ENCODE measurements at places on chromosomes 6 and 20.

DNA sequence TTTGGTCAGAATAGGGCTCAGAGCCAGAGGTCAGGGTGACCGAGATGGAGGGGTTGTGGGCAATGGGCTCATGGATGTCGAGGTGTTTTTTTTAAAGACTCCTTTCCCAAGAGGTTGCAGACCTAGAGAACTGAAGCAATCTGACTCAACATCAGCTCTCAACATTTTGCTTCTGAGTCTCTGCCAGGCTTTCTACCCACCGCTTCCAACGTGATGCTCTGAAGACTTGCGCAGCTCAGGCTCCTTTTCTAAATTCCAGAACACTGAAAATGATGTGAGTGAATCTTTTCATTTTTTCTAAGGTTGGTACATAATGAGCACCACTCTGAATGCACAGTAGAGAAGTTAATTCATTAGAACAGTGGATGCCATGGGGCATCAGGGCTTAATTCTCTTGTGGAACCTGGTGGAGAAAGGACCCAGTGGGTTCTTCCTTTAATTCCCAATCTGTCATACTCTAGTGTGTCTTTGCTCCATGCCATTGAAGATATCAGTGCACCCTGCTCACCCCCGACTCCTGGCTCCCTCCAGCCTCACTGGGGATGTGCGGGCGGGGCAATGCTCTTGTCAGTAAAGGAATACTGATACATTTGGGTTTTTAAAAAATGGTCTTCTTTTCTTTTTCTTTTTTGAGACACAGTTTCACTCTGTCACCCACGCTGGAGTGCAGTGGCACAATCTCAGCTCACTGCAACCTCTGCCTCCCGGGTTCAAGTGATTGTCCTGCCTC is 17.0 kb upstream of the KIF13A start:
- no peak for DNase-seq

DNA sequence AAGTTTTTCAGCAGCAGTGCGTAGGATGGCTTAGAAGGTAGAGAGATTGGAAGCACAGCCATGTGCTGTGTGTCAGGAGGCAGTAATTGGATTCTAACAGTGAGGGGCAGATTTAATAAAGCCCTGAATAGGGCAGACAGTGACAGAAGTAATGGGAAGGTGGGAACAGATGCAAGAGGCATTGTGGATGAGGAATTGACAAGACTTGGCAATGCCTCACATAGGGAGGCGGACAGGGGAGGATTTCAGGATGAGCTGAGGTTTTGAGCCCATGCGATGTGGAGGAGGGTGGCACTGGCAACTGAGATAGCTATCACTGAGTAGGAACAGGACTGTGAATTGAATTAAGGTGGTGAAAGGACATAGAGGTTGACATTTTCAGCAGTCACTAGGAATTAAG is 262.2 kb upstream of the FLRT3 start:
- DNase-seq, result no peak

GRCh38 chr20:25605148-25605547 is 18.7 kb downstream of the NANP start:
- DNase-seq, result no peak

DNA sequence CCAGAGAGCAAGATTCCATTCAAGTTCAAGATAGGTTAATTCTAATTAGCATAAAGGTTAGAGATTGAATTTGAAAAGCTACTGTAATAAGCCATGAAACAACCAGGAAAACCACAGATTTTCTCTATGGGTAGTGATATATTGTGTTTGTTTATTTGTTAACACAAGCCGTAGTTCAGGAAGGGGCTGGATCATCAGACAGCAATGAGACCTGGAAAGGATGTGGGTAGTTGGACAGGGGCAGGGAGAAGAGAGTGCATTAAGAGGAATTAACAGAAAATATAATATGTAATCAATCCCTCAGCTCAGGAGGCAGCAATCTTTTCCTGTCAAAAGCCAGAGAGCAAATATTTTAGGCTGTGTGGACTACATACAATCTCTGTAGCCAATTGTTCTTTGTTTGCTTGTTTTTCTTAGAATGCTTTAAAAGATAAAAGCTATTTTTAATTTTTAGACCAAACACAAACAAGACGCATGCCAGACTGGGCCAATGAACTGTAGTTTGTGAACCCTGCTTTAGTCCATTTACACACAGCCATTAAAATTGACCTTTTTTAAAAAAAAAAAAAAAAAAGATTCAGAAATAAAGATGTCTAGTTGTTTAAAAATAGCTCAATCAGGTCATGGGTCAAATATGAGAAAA is 398.7 kb upstream of the MARCKS start:
- no peak for DNase-seq

- no peak for DNase-seq
These were observed 10.5 kb downstream of the MANBAL start for GRCh38 chr20:37299718-37300528.

DNA sequence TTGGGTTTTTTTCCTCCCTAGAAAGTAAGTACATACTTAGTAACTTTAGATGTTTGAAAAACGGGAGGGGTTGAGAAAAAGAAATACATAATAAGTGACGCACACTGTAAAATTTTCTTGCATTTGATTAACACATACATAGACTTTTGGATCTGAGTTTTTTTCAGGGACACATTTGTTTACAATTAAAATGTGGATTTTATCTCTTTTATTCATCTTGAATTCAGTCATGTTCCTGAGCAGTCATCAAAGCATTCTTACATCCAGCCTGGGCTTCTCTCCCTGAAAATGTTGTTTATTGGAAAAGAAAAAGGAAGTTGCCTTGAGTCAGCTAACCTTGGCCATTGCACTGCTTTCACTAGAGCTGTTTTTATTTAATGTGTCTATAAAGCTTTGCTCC is 8.7 kb upstream of the RPP40 start:
- no peak for DNase-seq

DNA sequence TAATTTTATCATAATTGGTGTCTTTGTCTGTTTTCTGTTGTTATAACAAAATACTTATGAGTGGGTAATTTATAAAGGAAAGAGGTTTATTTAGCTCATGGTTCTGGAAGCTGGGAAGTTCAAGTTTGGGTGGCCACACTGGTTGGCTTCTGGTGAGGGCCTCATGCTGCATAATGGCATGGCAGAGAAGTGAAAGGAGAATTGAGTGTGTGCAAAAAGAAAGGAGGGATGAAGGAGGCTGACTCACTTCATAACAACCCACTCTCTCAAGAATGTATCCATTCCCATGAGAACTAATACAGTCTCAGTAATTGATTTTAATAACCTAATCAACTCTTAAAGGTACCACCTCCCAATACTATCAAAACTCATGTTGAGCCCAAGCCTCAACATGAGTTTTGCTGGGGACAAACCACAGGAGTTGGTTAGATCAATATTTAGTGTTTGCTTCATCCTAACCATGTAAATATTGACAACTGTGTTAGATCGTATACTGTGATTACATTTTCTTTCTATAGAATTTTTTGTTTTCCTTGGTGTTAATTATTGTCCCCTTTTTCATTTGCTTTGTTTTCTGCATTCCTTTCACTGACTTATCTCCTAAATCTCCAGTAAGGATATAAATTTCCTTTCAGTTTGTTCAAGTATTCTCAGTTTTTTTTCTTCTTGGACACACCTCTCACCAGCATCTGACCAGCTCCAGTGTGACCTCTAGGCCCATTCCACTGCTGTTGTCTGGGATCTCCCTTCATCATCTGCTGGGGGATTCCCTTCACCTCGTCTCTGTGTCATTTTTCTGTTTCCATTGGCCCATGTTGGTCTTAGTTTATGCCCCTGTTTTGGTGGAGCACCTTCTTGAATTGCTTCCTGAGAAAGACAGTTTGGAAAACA is 54.8 kb upstream of the SCGN start:
- no peak for DNase-seq

- DNase-seq, result no peak
These were observed 12.1 kb upstream of the DDX27 start for GRCh38 chr20:49207076-49207475.

DNA sequence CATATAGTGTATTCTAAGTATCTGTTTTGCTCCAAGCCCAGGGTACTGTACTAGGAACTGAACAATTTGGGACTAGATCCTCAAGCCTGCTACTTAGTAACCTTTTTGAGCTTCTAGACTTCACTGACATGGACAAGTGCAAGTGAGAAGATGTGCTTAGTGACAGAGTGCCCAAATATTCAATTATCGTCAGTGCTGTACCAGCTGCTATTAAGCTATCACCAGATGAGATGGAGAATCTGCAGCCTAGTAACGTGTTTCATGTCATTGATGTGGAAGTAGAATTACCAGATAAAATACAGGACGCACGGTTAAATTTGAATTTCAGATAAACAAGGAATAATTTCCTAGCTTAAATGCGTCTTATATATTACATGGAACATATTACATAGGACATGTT is 218.3 kb downstream of the ARID1B start:
- DNase-seq, result no peak

GRCh38 chr20:48319943-48320584 is 507.7 kb downstream of the PREX1 start:
- DNase-seq, result no peak

DNA sequence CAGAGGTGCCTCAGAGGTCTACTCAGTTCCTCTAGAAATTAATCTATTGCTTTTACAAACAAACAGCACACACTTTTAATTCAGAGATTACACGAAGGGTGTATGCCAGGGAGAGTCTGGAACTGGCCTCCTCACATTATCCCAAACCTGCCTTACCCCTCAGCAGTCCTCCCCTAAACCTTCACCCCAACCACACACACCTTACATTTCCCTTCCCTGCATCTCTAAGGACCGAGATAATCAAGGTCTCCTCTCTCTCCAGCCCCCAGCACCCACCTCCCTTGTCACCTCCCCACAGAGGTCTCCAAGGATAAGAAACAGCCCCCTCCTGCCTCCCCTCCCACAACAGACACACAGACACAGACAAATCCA is 6.1 kb downstream of the HLA-DRB1 start:
- DNase-seq, result no peak

DNA sequence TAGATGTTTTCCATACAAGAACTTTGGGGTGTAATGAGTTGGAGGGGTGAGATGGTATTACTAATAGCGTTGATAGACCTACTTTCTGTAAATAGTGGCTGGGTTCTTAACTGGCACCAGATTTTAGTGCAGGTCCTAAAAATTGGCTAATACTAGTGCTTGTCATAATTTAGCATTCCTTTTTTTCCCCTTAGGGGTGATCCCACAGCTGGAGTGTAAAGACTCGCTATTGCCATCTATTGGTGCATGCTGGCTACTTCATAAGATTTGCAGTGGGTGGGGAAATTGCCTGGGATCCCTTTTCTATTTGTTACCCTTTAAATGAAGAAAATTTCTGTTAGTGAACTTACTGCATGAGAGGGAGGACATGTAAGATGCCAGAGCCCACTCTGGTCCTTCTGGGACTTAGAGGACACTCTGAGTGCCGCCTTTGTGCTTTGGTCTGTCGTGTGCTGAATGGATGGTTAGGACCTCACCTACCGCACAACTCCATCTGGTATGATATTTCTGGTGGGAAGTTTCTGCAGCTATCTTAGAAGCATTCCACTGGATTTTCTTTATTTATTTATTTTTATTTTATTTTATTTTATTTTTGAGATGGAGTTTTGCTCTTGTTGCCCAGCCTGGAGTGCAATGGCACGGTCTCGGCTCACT is 195.5 kb downstream of the JARID2 start:
- no peak for DNase-seq

GRCh38 chr20:6636209-6637159 is 131.0 kb upstream of the BMP2 start:
- DNase-seq, result no peak

GRCh38 chr20:38072898-38073297 is 39.4 kb downstream of the RPRD1B start:
- no peak for DNase-seq

GRCh38 chr6:67687396-67687795 is 947.7 kb upstream of the ADGRB3 start:
- DNase-seq, result no peak

GRCh38 chr6:160730911-160731310 is 28.9 kb downstream of the PLG start:
- no peak for DNase-seq

DNA sequence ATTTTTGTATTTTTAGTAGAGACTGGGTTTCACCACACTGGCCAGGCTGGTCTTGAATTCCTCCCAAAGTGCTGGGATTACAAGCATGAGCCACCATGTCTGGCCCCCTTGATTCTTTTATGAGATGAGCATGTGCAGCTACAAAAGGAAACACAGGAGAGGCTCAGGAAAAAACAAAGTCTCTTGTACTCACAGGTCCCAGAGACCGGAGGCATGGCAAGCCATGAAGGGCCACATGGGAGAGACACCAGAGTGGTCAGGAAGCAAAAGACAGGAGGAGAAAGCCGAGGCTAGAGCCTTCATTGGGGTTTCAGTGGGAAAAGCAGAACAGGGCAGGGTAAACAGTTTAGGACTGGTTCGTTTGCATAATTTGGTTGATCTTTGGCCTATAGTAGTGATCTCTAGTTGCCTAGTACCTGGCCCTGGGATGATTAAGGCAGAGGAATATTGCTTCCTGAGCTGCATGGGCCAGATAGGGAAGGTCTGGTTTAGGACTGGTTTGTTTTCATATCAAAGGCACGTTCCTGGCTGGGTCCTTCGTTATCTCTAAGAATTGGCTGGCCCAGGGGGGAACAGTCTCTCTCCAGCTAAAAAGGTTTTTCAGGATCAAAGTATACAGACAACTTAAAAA is 48.2 kb upstream of the PRND start:
- DNase-seq, result no peak

- no peak for DNase-seq
These were observed 21.6 kb upstream of the TRIM27 start for GRCh38 chr6:28945349-28945748.
